ENCODE measurements at places on chromosomes 5 and 9. TPM values are rescaled to one million over a fixed set of nuclear protein-coding genes. Genes with fewer than 3 reads are reported as not detected.

Gene IARS1
- total RNA-seq, result 152 TPM

Gene BRD8
- total RNA-seq, result 42.0 TPM

Gene STARD4
- 6.4 TPM for total RNA-seq

Gene BASP1
- total RNA-seq, result 20.7 TPM

Gene MYOT
- not detected for total RNA-seq
